ENCODE measurements at places on chromosomes 12 and 14.

GRCh38 chr14:65071544-65071943 is 30.8 kb downstream of the MAX start:
- no peak for DNase-seq

GRCh38 chr12:106342397-106343213 is 14.9 kb upstream of the POLR3B start:
- no peak for DNase-seq

- no peak for DNase-seq
Observed at GRCh38 chr12:47340411-47341015, 260.8 kb upstream of the AMIGO2 start.

- DNase-seq: no peak
Observed at GRCh38 chr12:123167329-123167728, 16.4 kb upstream of the PITPNM2 start.

GRCh38 chr12:65278576-65279368 is at the start of gene MSRB3:
Gene MSRB3 (plus strand): TSS chr12:65278683. CDS start chr12:65308580, 29,897 bp downstream.
- DNase-seq: no peak

DNA sequence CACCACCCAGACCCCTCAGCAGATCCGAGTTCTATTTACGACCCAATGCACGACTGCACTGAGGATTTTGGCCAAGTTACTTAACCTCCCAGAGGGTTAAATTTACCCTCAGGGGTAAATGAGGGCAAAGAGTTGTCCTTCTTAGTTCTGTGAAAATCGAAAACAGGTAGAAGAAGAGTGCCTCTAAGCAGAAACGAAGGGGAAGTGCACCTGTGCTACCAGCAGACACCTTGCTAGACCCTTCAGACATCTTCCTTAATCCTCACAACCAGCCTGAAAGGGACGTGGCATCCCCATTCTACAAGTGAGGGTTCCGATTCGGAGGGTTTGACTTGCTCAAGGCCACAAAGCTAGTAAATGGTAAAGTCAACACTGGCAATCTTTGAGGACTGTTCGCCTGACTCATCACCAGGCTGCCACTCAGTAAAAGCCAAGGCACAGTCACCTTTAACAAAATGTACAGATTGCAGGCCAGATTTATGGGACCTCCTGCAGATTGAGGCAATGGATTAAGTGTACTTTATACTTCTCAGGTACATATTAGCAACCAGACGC is 1.6 kb downstream of the GSG1 start:
- no peak for DNase-seq

DNA sequence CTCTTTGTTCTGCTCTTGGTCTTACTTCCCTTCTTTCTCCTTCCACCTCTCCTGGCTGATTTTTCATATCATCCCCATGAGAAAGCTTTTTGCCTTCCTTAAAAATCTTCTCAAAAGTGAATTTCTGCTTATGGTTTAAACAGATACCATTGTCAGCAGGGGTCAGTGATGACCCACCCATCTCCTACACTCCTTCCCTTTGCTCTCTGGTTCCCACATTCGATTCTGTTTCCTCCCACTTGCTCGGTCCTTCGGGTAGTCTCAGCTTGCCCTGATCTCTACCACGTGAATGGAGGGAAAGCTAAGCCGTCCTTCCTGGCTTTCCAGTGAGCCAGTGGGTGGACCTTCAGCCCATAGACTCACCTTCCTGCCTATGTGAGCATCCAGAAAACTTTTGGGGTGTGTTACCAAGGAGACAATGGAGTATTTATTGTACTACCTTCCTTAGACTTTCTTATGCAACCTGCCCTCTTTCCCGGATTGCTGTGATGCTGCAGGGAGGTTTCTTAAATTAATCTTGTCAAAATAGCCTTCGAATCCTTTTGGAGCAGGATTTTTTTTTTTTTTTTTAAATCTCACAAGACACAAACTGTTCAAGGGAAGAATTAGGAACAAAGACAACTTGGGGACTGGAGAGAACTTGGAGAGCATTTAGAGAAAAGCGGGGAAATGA is 306.3 kb downstream of the CACNA1C start:
- no peak for DNase-seq

DNA sequence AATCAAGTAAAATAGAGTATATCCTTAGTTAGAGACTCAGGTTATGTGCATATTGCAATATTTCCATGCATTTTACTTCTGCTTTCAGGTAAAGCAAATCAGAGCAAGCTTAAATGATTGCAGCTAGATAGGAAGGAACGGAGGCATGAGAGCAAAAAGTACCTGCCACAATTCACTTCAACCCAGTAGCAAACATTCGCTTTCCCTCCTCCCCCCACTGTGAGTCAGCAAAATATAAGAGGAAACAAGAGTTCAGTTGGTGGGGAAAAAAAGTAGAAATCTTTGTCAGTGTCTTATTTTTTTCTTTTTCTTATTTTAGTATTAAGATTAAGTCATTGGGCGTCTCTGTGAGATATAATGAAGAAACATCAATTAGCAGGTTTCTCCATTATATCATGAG is 475.4 kb downstream of the NPAS3 start:
- DNase-seq: no peak

- DNase-seq: no peak
Observed at GRCh38 chr14:103545219-103545914, 16.4 kb downstream of the TRMT61A start.

GRCh38 chr14:31269634-31270195 is 62.1 kb upstream of the HECTD1 start:
- no peak for DNase-seq

- DNase-seq: no peak
Observed at GRCh38 chr14:23639891-23640523, 3.8 kb downstream of the DHRS2 start.

GRCh38 chr12:13534645-13535398 is 338.3 kb downstream of the EMP1 start:
- no peak for DNase-seq

GRCh38 chr14:58805605-58806409 is 168.0 kb downstream of the DACT1 start:
- DNase-seq: no peak

- DNase-seq: no peak
Observed at GRCh38 chr12:92210071-92210470, 64.4 kb upstream of the BTG1 start.

DNA sequence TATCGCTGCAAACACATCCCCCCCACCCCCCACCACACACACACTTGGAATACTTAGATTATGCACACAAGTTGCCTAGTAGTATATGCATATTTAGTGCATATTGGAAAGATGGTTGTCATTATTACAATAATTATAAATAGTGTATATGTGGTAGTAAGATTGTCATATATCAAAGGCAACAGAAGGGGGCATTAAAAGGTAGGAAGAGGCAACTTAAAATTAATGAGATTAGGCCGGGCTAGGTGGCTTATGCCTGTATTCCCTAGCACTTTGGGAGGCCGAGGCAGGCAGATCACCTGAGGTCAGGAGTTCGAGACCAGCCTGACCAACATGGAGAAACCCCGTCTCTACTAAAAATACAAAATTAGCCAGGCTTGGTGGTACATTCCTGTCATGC is 52.1 kb downstream of the GSC start:
- no peak for DNase-seq

- DNase-seq: no peak
Observed at GRCh38 chr12:60752589-60752988, 1156.8 kb downstream of the SLC16A7 start.

- DNase-seq: no peak
Observed at GRCh38 chr12:66976526-66976925, 292.6 kb upstream of the CAND1 start.

GRCh38 chr12:10722905-10723746 is at the start of gene YBX3:
Gene YBX3 (minus strand): TSS chr12:10723323. CDS start chr12:10723111, 212 bp downstream.
- peak; percentile 40 for DNase-seq

GRCh38 chr14:73403181-73403752 is 55.1 kb downstream of the NUMB start:
- DNase-seq: no peak

- no peak for DNase-seq
Observed at GRCh38 chr12:30153981-30154380, 370.2 kb upstream of the TMTC1 start.

DNA sequence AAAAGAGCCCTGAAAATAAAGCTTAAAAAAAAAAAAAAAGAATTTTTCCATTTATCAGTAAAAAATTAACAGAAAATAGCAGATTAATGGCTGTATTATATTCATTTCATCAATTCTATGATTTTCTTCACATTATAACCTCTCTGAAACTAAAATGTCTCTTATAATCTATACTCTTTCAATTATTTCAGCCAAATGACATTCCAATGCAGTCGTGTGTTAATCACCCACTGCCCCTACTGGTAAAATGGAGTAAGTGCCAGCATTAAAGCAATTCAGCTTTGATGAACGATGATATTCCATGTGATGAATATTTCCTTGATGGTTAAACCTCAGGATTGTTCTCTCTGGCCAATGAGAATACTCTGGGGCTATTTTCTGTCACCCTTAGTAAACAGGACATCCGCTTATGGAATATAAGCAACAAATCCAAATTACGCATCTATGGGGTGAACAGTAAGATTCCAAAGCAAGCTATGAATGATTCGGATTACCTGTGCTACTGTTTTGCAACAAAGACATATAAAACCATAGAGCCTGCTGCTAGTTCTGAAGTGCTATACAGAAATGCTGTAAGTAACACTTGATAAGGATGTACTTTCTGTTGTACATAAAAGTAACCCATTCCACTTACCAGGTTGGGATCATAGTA is 20.3 kb upstream of the SYCP3 start:
- DNase-seq: no peak

GRCh38 chr12:130011611-130012385 is 108.0 kb upstream of the TMEM132D start:
- no peak for DNase-seq

- no peak for DNase-seq
Observed at GRCh38 chr12:127235761-127236160, 1031.2 kb upstream of the TMEM132C start.

GRCh38 chr14:66600416-66600815 is 92.5 kb downstream of the GPHN start:
- no peak for DNase-seq

DNA sequence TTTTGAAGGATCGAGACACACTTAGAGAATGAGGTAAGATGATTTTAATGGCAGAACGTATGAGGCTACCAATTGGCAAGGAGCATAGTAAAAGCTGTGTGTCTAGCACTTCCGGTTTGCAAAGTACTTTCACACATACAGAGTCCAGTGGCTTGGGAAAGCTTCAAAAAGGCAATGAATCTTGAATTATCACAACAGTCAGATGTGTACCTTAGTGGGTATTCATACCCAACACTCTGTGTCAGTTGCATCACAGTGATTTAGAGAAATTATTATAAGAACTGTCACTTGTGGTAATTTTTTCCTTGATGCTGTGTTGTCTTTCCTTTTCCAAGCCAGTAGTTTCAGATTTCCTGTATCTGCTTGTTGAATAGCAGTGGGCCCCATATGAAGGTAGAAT is 424.1 kb downstream of the PCNX1 start:
- no peak for DNase-seq

DNA sequence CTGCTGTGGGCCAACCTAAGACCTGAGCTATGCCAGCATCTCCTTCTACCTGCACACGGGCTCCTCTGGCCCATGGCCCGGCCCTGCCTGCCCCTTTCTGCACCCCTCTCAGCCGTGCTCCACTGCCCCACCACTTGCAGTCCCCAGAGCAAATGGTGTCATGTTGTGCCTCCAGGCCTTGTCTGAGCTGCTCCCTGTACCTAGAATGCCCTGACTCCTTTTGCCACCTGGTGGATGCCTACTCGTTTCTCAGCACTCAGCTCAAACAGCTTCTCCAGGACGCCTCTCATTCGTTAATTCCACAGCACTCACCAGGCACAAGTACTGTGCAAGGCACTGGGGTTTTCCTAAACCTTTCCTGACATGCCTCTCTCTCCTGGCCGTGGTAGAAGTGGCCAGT is 63.2 kb upstream of the PNMA1 start:
- DNase-seq: no peak

- no peak for DNase-seq
Observed at GRCh38 chr14:86310611-86311010, 780.7 kb downstream of the FLRT2 start.

- DNase-seq: no peak
Observed at GRCh38 chr12:91098461-91098860, 12.8 kb downstream of the LUM start.

GRCh38 chr12:63397807-63398206 is 246.8 kb upstream of the AVPR1A start:
- no peak for DNase-seq

All from stimulated activated CD4-positive, alpha-beta T cell treated with anti-CD3 and anti-CD28 coated beads, TNF-alpha, amount 100 ng/mL, for 4 hours (primary cell).